SK-N-DZ (cell line): ENCODE measurements at places on chromosomes 13 and 19.

- no peak for DNase-seq
Observed at GRCh38 chr19:4081441-4082129, 14.9 kb upstream of the ZBTB7A start.

GRCh38 chr19:14048443-14049153 lies 13.3 kb downstream of the PALM3 start:
- DNase-seq: no peak

DNA sequence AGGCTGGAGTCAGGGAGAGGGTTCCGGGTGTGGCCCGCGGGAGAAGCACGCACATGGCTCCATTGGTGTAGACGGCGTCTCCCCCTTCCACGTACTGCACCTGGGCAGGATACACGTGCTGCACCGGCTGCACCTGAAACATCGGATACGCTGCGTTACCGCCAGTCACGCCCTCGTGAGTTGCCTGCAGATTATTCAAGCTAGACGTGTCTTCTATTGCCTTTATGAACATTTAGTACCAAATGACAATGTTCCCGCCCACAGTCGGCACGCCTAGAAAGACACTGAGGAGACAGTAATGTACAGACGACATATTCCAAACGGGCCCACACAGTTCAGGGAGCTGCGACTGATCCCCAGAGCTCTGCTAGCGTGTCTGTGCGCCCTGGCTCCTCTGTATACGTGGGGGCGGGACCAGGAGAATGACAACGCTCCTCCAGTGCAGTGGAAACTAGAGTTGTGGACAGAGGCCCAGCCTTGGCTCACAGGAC lies 64.1 kb upstream of the RANBP3 start:
- DNase-seq: no peak

DNA sequence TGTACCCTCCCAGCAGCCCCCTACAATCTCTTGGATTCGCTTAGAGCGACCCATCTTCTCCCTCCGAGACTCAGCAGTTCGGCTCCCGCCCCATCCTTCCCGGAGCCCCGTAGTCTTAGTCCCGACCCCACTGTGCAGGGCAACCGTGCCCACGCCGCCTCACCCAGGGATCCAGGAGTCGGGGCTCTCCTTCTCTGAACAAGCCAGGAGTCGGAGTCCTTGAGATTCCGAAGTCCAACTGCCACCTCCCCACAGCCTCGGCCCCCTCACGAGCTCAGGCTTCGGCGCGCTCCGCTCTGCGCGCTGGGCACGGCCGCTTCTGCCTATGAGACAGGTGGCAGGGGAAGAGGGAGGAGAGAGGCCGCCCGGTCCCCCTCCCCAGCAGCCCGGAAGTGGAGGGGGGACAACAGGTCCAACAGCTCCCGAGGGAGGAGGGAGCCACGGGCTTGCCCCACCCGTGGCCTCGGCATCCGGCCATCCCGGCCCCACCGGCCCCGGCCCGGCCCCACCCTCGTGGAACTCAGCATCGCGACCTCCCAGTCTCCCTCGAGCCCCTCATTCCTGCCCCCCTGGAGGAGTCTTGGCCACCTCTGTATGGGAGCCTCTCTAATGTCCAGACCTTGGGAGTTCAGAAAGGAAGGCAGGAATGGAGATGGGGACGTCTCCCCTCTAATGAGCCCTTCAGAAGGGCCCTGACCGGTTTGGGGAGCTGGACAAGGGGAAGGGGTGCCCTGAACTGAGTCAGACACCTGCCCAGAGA lies at the start of gene PHLDB3:
Gene PHLDB3 (minus strand): TSS at position 321 of the 760 bp plus-strand sequence. CDS start 628 bp downstream, outside the sequence.
- peak; percentile 28 for DNase-seq

DNA sequence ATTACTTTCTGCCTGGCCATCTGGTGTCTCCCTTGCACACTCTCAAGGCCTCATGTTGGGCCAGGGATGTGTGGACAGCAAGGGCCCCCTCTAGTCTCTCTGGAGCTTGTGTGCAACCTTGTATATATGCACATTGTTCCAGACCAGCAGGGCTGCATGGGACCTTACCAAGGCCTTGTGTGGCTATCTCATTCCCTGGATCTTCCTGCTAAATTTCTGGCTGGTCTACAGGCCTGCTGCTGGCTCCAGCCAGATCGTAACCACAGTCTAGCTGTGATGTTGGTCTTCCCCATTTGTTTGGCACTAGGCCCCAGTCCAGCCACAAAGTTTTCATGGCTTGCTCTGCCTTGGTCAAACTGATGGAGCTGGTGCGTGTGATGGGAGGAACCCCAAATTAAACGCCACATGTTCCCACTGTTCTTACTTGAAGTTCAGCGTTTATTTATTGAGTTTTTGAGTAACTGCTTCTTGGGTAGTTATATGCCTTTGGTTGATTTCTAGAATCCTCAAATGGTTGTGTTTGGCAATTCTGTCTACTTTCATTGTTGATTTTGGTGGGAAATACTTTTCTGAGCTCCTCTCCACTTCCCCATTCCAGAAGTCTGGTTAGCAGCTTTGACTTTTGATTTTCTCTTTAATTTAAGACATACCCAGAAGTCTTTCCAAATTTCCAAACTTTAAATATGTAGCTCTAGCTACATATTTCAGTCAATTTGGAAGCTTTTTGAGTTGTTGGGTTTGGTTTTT lies 56.4 kb downstream of the SIPA1L3 start:
- no peak for DNase-seq
